ENCODE measurements at places on chromosomes 12 and 14.

DNA sequence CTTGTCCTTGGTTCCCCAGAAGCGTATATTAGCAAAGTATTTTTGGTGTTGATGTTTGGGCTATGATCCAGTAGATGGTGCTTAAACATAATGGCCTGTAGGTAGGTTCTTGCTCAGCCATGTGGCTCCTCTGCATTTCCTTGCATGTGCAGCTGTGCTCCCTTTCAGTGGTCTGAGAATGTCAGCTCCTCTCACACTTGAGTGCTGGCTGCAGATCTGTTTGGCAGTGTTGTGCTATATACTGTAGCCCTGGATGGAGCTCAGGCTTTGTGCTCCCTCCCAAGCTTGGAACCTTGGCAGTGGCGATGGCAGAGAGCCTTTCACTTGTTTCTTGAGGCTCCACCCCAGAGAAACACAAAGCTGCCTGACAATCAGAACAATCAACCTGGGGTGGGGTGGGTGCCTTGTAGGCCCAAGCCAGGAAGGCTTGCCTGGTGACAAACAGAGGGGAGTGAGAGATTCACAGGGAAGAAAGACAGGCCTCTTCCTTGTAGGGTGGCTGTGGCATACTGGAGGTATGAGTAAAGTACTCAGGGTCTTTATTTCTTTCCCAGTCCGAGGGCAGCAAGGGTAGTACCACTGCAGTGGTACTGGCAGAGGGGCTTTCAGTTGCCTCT, 255.3 kb downstream of the RAD51B start:
- DNase-seq = no peak

- peak; percentile 8 for DNase-seq
Measured at GRCh38 chr12:55931780-55932550, 1.0 kb downstream of the DGKA start.

GRCh38 chr12:77167801-77168200, 102.4 kb upstream of the E2F7 start:
- DNase-seq = no peak

GRCh38 chr12:24822121-24822899, 126.6 kb downstream of the BCAT1 start:
- DNase-seq = no peak

- DNase-seq = no peak
Measured at GRCh38 chr14:49923442-49923841, 30.6 kb downstream of the ARF6 start.

GRCh38 chr12:108701779-108702441, 29.4 kb downstream of the CORO1C start:
- no peak for DNase-seq

GRCh38 chr14:75295491-75296345, 17.1 kb downstream of the FOS start:
- DNase-seq = no peak
